ENCODE measurements at places on chromosomes 6 and 20.

DNA sequence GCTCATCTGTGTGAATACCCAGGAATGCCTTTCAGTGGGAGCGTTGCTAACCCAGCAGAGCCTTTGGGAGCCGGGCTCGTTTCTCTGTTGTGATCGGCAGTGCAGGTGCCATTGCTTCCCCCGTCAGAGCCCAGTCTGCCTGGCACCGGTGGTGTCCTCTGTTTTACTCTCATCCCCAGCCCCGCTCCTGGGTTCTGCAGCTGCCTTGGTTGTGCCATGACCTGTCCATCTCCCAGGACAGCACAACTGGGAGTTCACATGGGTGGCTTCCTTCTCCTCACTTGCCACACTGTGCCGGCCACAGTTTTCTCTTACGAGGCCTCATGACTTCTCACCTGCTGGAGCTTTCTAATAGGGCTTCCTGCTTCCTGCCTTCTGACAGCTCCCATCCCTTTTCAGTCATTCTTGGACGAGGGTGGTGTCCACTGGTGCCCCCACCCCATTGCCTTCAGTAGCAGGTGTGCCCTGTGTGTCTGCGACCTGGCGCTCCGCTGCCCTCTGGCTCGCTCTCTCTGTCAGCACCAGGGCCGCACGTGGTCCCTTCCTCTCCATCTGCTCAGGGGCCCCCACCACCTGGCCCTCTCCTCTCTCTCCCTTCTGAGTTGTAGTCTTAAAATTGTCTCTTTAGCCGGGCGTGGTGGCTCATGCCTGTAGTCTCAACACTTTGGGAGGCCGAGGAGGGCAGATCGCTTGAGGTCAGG lies 110.9 kb downstream of the RPP40 start:
- DNase-seq, result no peak

- DNase-seq, result no peak
These were observed 165.4 kb upstream of the CHD6 start for GRCh38 chr20:41783423-41784208.

GRCh38 chr6:144248003-144248402 lies 37.1 kb upstream of the UTRN start:
- no peak for DNase-seq

GRCh38 chr20:52738081-52738480 lies 234.1 kb upstream of the TSHZ2 start:
- no peak for DNase-seq

GRCh38 chr6:73983367-73983766 lies 287.4 kb downstream of the CD109 start:
- no peak for DNase-seq

DNA sequence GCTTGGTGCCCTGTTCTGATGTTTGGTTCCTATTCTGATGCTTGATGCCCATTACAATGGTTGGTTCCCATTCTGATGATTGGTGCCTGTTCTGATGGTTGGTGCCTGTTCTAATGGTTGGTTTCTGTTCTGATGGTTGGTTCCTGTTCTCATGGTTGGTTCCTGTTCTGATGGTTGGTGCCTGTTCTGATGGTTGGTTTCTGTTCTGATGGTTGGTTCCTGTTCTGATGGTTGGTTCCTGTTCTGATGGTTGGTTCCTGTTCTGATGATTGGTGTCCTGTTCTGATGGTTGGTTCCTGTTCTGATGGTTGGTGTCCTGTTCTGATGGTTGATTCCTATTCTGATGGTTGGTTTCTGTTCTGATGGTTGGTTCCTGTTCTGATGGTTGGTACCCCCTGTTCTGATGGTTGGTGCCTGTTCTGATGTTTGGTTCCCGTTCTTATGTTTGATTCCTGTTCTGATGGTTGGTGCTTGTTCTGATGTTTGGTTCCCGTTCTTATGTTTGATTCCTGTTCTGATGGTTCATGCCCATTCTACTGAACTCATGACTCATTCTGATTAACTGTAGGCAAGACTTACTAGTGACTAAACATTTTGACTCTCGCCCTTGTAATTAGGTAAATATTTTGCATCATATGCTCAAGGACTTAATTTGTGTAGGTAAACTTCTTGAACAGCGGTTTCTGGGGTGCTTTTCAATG lies 146.2 kb downstream of the DLL1 start:
- DNase-seq, result no peak

- no peak for DNase-seq
These were observed 147.4 kb downstream of the HDGFL1 start for GRCh38 chr6:22716721-22717120.
